Pericardium fibroblast (primary cell): ENCODE measurements at places on chromosomes 13 and 19. TPM values are rescaled to one million over a fixed set of nuclear protein-coding genes. Genes with fewer than 3 reads are reported as not detected.

Gene CCDC97
- total RNA-seq = 10.6 and 18.0 TPM in 2 replicates

Gene SLC25A23
- total RNA-seq = 57.4 and 58.3 TPM in 2 replicates

Gene ACP7
- not detected in 2 replicates for total RNA-seq

Gene ZNF547
- 2.1 and 3.8 TPM in 2 replicates for total RNA-seq

Gene ZNF667
- 3.3 and 6.1 TPM in 2 replicates for total RNA-seq

Gene CAPN12
- total RNA-seq = 0.12 TPM in 1 of 2 replicates, not detected in the other

Gene NPAS1
- 1.7 and 2.6 TPM in 2 replicates for total RNA-seq

Gene SLC44A2
- 57.5 and 91.6 TPM in 2 replicates for total RNA-seq

Gene ZNF439
- total RNA-seq = 0.34 and 2.1 TPM in 2 replicates

Gene ELAVL3
- not detected in 2 replicates for total RNA-seq

Gene HAUS8
- total RNA-seq = 0.94 and 1.8 TPM in 2 replicates

Gene SLC7A10
- total RNA-seq = 0.12 TPM in 1 of 2 replicates, not detected in the other

Gene IGFL2
- total RNA-seq = not detected in 2 replicates

Gene CYP4F12
- 0.26 TPM in 1 of 2 replicates, not detected in the other for total RNA-seq

Gene LCP1
- total RNA-seq = under 0.01 TPM in 1 of 2 replicates, not detected in the other

Gene ZNF681
- total RNA-seq = 0.35 and 0.77 TPM in 2 replicates
